Naive thymus-derived CD4-positive, alpha-beta T cell (primary cell): ENCODE measurements at places on chromosomes 5 and 9. TPM values are rescaled to one million over a fixed set of nuclear protein-coding genes. Genes with fewer than 3 reads are reported as not detected.

GRCh38 chr5:137395011-137395755 is 103.9 kb downstream of the SPOCK1 start:
- H3K27me3 ChIP-seq, result no peaks in the 10 kb centered on the region
- no peak for DNase-seq

GRCh38 chr9:125701351-125701750 is 5.7 kb downstream of the MAPKAP1 start:
- H3K27me3 ChIP-seq, result no peaks in the 10 kb centered on the region
- H3K4me3 ChIP-seq, result no peak overlapping the region
- no peak for DNase-seq
- no peak overlapping the region for H3K27ac ChIP-seq
- peaks cover 14% of the 10 kb centered on the region for H3K4me1 ChIP-seq

DNA sequence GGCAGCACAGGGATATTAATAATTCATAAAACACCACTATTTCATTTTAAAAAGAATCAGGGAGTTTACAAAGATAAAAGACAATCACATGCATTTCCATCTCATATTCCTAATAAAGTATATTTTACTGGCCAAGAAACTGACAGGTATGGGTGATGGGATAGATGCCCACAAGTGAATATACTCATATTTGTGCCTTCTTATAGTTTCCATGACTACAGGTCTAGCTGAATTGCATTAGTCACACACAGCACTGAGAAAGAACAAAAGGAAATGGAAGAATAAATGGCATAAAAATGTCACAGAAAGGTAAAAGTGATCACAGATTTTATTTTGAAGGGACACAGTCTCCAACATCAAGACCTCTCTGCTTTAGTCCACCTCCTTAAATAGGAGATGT is 193.5 kb downstream of the PLK2 start:
- H3K27me3 ChIP-seq, result no peaks in the 10 kb centered on the region
- no peak for DNase-seq
- H3K4me1 ChIP-seq, result no peaks in the 10 kb centered on the region
- H3K36me3 ChIP-seq, result no peaks in the 10 kb centered on the region

GRCh38 chr9:89224633-89225032 is 46.0 kb upstream of the SHC3 start:
- H3K27me3 ChIP-seq, result no peaks in the 10 kb centered on the region
- H3K4me1 ChIP-seq, result no peaks in the 10 kb centered on the region

PCDHB13 gene
- not detected for polyA plus RNA-seq

DNA sequence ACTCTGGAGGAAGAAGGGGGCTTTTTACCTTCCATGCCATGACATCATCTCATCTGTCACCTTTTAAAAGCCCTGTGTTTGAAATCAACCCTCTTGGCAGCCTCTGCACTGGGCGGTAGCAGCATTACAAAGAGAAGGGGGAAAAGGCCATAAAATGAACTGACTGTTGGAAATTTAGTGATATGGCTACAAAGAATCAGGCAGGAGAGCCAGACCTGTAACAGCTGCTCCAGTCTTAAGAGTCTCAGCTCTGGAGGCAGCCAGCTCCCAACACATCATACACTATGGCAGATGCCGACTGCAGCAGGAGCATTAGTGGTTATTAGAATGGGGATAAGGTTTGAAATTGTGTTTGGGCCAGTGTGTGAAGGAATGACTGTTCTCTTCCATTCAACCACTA is 257.5 kb downstream of the DMAC1 start:
- H3K4me3 ChIP-seq, result no peak overlapping the region
- H3K27ac ChIP-seq, result no peak overlapping the region
- no peaks in the 10 kb centered on the region for H3K27me3 ChIP-seq

DNA sequence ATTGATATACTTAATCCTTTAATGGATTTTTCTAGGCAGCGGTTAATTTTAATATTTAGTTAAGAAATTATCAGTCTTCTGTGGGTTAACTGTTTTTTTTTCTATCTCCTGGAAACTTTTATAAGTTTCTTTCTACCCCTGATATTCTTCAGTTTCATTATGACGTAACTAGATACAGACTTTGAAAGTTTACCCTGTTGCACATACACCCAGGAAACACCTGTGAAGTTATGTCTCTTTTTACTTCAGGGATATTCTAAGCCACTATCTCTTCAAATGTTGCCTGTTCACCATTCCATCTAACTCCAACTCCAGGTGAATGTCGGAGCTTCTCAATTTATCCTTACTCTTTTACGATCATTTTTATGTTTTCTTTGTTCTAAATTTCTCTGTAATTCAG is 329.0 kb downstream of the ICE1 start:
- H3K27ac ChIP-seq, result no peak overlapping the region
- no peak overlapping the region for H3K4me3 ChIP-seq
- no peaks in the 10 kb centered on the region for H3K27me3 ChIP-seq
- H3K4me1 ChIP-seq, result no peaks in the 10 kb centered on the region

NR5A1 gene
- not detected for polyA plus RNA-seq

DNA sequence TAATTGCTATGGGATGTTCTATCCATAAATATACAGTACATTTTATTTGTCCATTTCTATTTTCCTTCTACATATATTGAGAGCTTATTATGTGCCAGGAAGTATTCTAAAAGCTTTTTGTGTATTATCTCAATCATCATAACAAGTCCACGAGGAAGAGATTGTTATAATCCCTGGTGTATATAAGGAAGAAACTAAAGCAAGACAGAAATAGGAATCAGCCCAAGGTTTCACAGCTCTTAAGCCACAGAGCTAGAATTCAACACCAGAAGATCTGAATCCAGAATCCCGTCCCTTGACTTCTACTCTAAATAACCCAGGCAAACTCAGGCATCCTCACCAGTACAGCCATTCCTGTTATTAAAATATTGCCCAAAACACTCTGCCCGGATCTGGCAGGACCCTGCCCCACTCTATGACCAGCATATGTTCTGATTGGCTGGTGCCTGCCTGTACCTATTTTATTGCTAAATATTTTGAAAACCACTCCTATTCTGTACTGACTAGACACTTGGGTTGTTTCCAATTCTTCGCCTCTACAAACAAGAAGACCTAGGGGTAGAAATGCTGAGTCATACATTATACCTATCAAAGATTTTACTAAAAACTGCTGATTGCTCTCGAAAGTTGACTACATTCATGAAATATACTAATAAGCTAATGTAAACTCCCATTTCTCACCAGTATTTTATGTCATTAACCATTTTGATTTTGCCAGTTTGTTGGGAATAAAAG is 297.4 kb downstream of the ENC1 start:
- H3K4me1 ChIP-seq, result no peaks in the 10 kb centered on the region
- no peak overlapping the region for H3K4me3 ChIP-seq
- H3K36me3 ChIP-seq, result no peaks in the 10 kb centered on the region
- DNase-seq, result no peak
- H3K27me3 ChIP-seq, result no peaks in the 10 kb centered on the region

GRCh38 chr5:124277767-124278545 is 468.5 kb downstream of the ZNF608 start:
- no peak for DNase-seq
- no peaks in the 10 kb centered on the region for H3K27me3 ChIP-seq
- no peaks in the 10 kb centered on the region for H3K36me3 ChIP-seq
- no peaks in the 10 kb centered on the region for H3K4me1 ChIP-seq
- no peak overlapping the region for H3K27ac ChIP-seq
- no peak overlapping the region for H3K4me3 ChIP-seq

DNA sequence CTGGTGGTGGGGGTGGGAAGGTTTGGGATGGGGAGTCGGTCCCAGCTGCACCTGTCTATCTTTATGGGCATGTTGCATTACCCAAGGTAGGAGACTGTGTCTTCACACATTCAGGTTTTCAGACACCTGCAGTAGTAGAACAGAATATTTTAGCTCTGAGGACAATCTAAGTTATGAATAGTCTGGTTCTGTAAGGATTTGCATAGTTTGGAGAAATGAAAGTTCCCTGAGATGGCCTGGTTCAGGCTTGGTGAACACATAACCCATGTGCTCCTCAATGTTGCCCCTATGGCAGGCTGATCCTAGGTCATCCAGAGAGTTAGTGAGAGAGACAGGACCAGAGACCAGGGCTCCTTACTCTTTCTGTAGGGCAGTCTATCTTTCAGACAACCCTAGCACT is 20.7 kb downstream of the TNFSF8 start:
- no peaks in the 10 kb centered on the region for H3K27me3 ChIP-seq
- no peaks in the 10 kb centered on the region for H3K36me3 ChIP-seq
- no peak overlapping the region for H3K27ac ChIP-seq
- no peak for DNase-seq

MYORG gene
- polyA plus RNA-seq, result 0.28 TPM

DNA sequence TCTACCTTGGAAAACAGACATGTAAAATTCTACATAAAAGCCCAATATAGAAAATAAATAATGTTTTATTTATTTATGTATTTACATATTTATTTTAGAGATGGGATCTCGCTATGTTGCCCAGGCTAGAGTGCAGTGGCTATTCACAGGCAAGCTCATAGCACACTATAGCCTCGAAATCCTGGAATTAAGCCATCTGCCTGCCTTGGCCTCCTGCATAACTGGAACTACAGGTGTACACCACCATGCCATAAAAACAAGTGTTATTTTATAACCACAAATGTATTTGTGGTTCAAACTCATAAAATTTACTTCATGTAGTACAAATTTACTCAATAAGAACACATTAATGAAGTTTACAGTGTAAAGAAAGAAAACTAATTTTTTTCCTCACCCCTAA is 7.0 kb upstream of the RFK start:
- peaks cover 8% of the 10 kb centered on the region for H3K4me1 ChIP-seq
